NCI-H2029 (cell line): ENCODE measurements at places on chromosomes 1 and 21.
A peak's percentile ranks its signal among the peaks of the same experiment; 100 is the strongest.

DNA sequence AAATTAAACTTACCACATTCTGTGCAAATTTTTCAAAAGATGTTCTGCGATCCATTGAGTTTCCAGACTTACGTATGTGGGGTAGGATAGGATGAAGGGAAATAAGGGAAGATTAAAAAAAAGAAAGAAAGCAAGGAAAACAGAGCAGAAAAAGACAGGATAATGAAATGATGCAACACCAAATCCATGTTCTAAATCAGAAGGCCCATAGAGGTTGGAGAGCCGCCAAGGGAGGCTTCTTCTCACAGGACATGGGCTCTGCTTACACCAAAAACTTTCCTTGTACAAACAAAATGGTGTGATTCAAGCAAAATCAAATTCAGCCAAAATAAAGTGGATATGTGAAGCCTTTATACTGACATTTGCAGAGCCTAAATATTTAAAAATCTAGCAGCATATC, 189.5 kb upstream of the GREM2 start:
- no peak for DNase-seq

- DNase-seq = no peak
Measured at GRCh38 chr1:174686213-174686612, 238.4 kb downstream of the GPR52 start.

DNA sequence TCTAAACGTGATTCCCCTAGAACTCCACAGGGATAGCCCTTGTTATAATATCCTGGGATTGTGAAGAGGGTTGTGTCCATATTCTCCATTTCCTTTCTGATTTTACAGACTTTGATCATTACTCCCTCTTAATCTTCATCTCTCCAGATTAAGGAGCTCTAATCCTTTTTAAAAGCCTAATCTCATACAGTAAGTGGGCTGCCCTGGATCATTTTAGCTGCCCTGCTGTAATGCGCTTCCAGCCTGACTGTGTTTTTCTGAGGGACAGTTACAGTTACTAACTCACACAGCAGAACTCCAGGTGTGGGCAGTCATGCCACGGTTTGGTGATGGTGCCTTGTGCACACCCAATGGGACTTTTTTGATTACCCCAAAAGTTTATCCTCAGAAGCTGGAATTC, 33.5 kb downstream of the PROX1 start:
- no peak for DNase-seq

- peak; percentile 8 for DNase-seq
Measured at GRCh38 chr1:232767305-232768074, 37.7 kb upstream of the MAP10 start.

DNA sequence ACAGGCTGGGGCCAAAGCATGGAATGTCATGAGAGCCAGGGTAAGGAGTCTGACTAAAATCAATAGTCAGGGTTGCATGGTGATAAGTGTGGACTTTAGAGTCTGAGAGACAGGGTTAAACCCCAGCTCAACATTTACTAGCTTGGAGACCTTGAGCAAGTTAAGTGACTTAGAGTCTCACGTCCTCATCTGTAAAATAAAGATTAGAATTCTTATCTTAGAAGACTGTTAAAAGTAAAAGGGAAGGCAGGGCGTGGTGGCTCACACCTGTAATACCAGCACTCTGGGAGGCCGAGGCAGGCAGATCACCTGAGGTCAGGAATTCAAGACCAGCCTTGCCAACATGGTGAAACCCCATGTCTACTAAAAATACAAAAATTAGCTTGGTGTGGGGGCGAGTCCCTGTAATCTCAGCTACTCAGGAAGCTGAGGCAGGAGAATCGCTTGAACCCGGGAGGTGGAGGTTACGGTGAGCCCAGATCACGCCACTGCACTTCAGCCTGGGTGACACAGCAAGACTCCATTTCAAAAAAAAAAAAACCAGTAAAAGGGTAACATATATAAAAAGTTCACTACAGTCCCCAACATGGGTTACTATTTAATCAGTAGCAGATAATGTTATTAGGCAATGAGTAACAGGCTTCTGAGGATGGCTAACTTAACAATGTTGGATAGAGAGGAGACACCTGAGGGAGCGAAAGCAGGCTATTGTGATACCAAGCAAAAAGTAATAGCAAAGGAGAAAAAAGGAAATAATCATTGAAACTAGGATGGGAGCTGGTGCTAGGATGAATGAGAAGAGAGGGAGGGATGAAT, 20.8 kb downstream of the TMCO1 start:
- DNase-seq = no peak

DNA sequence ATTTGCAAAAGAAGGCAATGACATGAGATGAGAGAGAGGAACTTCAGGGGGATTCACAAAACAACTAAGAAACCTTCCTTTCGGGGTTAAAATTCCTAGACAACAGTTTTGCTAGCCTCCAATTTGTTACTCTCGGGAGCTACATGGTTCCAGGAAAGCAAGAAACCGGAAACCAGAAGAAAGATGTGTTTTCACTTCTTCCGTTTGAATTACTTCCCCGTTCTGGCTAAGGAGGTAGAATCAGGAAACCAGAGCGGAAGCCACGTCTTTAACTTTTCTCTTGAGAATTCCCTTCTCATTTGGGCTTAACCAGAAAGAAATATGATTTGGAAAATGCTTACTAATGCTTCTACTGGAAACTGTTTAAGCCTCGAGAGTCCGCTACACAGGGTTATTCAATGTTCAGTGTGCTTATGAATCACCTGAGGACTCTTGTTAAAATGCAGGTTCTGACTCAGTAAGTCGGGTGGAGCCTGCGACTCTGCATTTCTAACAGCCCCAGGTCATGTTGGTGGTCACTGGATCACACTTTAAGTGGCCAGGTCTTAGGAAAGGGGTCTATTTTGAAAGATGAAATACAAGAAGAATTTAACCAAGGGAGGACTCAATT, 43.5 kb upstream of the MCOLN3 start:
- no peak for DNase-seq

DNA sequence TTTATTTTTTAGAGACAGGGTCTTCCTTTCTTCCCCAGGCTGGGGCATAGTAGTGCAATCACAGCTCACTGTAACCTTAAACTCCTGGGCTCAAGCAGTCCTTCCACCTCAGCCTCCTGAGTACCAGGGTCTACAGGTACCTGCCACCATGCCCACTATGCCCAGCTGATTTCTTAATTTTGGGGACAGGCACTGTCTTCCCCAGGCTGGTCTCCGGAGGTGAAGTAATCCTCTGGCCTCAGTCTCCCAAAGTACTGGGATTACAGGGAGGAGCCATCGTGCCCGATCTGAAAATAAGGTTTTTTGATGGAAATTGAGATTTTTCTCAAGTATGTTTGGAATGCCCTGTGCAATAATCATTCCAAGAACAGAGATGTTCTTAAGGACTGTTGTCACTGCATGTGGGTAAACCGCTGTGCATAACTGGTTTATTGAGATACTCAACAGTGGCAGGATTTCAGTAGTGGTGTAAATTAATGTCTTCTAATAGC, 934 bp upstream of the MSH4 start:
- no peak for DNase-seq

- no peak for DNase-seq
Measured at GRCh38 chr1:168470901-168471431, 72.8 kb downstream of the XCL2 start.

- no peak for DNase-seq
Measured at GRCh38 chr1:214031267-214031650, 43.5 kb downstream of the PROX1 start.

- DNase-seq = no peak
Measured at GRCh38 chr1:151143986-151144385, 2.4 kb downstream of the SEMA6C start.

GRCh38 chr1:207619871-207620542, 24.9 kb upstream of the CR1L start:
- peak; percentile 1 for DNase-seq

GRCh38 chr1:203069030-203069747, 16.6 kb downstream of the MYOG start:
- no peak for DNase-seq

DNA sequence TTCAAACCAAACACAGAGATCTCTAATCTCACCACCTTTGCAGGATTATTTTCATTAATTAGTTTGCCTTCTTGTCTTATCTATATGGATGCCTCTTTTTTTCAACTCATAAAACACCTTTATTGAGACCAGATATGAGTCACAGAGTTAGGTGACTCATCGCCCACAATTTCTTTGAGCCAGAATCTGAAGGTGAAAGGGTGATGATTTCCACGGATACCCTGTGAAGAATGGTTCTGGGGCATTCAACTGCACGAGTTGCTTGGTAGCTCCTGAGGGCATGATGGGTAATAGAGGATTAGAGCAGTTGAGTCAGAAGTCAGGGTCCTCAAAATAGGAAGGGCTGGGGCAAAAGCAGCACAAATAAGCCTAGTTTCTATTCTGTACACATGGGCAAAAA, 128.2 kb downstream of the TBX19 start:
- no peak for DNase-seq

GRCh38 chr1:57748719-57749118, 324.9 kb upstream of the DAB1 start:
- no peak for DNase-seq

DNA sequence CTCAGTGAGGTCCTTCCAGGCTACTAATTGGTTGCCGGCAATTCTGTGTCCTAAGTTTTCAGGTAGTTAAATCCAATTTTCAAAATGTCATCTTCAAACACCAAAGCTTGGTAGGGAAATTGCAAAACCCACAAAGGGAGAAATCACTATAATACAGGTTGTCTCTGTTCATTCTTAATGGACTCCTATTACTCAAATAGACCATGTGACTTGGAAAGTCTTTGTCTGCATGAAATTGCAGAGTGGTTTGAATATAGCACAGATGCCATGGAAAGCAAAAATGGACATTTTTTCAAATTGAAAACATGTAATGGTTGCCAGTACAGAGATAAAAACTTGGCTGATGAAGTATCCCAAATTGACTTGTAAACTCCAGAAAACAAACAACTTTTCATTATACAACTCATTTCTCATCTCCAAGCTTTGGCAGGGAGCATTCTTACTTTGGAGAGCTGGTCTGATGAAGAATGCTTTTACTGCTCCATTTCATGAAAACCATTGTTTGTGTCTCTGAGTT, 169.5 kb upstream of the PKN2 start:
- DNase-seq = no peak

GRCh38 chr1:119228335-119229080, 88.1 kb upstream of the WARS2 start:
- no peak for DNase-seq

- peak; percentile 73 for DNase-seq
Measured at GRCh38 chr1:57874418-57874877, 450.6 kb upstream of the DAB1 start.

- DNase-seq = no peak
Measured at GRCh38 chr1:167455786-167456446, 62.4 kb downstream of the CD247 start.

GRCh38 chr1:205570173-205570501, 61.7 kb downstream of the ELK4 start:
- no peak for DNase-seq

DNA sequence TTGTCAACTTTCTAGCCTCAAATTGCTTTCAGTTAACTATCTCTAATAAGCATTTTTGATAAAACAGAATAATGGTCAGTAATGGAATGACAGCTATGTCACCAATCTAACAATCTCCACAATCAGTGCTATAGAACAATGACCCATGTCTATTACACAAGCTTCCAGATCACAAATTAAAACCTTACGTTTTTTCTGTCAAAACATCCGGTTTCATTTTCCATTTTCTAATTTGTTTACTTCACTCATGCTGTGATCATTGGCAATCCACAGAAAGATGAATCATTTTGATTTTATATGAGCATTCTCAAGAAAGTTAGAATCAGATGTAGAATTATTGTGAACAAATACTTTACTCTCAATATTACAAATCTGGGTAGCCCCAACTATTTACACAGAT, 80.3 kb downstream of the KCNT2 start:
- no peak for DNase-seq

- no peak for DNase-seq
Measured at GRCh38 chr1:6123816-6124215, 56.3 kb downstream of the CHD5 start.

DNA sequence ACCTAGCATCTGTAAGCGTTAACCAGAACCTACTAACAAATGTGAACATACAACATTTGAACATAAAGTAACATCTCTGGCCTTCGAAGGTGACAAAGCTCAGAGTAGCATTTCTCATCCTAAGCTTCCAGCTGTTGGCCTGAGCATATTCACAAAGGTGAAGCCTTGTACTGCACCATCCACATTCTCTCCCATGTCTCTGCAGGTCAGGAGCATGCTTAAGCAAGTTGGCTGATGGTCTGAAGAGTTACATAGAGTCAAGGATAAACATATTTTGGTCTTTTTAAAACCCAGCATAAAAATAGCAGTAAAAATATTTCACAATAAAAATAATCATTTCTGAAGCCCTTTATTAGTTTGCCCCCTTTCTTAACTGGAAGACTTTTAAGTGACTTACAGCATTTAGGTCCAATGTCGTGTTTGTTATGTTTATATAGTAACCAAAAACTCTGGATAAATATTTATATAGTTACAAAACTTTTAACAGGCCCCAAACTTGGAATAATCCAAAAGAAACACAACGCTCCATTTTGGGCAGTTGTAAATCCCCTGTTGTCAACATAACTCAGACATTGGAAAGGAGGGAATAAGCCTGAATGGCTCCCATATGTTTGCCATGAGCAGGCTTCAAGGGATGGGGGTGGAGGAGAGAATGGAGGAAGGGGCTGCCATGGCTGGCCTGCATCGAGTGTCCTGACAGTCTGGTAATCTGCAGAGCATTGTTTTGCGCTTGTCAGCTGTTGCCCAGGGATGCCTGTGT, 42.8 kb upstream of the ENAH start:
- DNase-seq = no peak

GRCh38 chr21:35482096-35482495, 433.0 kb upstream of the RUNX1 start:
- DNase-seq = no peak

DNA sequence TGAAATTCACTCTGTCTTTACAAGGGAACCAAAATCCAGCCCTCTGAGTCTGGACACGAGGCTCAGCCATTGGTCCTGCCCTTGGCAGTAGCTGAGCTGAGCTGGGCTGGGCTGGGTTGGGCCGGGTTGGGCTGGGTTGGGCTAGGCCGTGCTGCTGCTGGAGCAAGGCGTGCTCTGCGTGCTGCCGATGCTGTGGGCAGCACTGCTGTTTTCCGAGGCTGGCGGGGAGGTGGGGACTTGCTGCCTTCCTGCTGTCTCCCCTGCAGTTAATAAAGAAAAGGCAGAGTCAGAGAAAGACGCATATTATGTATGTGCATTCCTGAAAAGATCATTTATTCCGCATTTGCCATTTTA, 182.9 kb downstream of the CDC7 start:
- DNase-seq = no peak

DNA sequence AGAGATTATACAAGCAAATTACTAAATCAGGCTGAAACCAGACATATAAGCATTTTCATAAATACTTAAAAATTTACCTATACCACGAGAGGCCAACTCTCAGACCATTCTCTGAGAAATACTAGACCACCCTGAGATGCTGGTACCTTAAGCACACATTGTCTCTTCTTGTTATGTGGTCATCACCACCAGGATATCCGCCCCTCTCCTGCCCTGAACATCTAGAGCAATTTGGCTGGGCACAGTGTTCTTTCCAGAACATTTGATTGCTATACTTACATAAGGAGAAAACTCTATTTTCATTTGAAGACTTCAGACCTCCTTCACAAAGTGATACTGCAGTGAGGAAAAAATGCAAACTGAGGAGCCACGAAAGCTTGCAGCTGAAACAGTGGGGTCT, 36.2 kb upstream of the DUSP10 start:
- no peak for DNase-seq

- peak; percentile 73 for DNase-seq
Measured at GRCh38 chr1:92934395-92935378, 26.6 kb downstream of the DIPK1A start.

GRCh38 chr1:63662056-63662836, 69.0 kb downstream of the PGM1 start:
- peak; percentile 47 for DNase-seq

- no peak for DNase-seq
Measured at GRCh38 chr1:173603056-173603591, at the start of gene SLC9C2. Gene SLC9C2 (minus strand): TSS chr1:173603072. CDS start chr1:173601776, 1,296 bp downstream.

GRCh38 chr1:174890024-174890423, 109.7 kb upstream of the CACYBP start:
- no peak for DNase-seq
